SJSA1 (cell line): ENCODE measurements at places on chromosomes 16 and 17. TPM values are rescaled to one million over a fixed set of nuclear protein-coding genes. Genes with fewer than 3 reads are reported as not detected.

- H3K27me3 ChIP-seq, result no peaks in the 10 kb centered on the region
- no peak overlapping the region for H3K4me3 ChIP-seq
- no peaks in the 10 kb centered on the region; the same call in 1 of the 2 replicates for H3K36me3 ChIP-seq
- no peak overlapping the region for H3K27ac ChIP-seq
- no peak for DNase-seq
- no peaks in the 10 kb centered on the region for H3K4me1 ChIP-seq
Measured at GRCh38 chr17:6539871-6540270, 16.5 kb downstream of the PITPNM3 start.

- no peaks in the 10 kb centered on the region for H3K27me3 ChIP-seq
- 0 out of 2 replicates have a peak, but pooled peaks cover 3% of the 10 kb centered on the region for H3K36me3 ChIP-seq
Measured at GRCh38 chr16:27739606-27740357, 189.8 kb downstream of the KATNIP start.

DNA sequence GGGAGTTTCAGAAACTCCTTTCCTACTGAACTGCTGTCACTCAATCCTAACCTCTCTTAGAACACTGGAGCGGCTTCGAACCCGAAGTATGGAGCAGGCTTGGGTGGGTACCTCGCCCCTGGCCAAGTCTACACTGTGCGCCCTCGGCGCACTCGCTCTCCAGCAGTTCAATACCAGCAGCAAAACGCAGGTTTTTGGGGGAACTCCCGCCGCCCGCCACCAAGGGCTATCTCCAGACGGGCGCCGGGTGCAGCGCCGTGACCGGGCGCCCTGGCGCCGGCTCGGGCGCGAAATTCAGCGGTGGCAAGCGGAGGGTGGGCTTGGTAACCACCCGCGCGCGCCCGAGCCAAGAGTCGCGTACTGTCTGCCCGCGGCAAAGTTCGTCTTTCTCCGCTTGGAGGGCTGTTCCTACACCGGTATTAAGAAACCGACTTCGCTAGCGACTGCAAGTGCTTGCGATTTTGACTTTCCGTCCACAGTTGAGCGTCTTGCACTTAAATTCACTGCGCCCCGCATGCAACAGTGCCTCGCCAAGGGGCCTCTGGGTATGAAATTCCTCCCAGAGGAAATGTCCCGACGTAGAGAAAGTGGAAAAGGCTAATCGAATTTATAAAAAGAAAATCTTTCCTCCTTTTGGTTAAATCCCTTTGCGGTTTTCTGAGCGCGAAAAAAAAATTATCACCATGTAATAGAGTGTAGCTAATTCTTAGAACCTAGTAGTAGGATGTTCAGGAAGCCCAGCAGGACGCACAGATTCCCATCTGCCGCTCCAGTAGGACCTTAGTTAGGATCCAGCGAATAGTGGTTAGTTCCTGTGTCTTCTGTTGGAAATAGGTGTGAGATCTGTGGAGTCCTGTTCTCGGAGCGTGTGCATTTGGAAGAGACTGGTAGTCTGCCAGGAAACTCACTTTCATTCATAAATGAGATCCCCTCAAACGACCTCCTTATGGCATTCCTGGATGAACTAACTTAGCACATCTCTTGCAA, 5.0 kb upstream of the SALL1 start:
- H3K27ac ChIP-seq, result peak overlapping the region; percentile 81
- peak; percentile 70 for DNase-seq
- H3K36me3 ChIP-seq, result no peaks in the 10 kb centered on the region
- no peaks in the 10 kb centered on the region for H3K27me3 ChIP-seq
- H3K4me3 ChIP-seq, result peak overlapping the region; percentile 44

SYNGR3 gene
- total RNA-seq, result 1.8 and 7.3 TPM in 2 replicates

DNA sequence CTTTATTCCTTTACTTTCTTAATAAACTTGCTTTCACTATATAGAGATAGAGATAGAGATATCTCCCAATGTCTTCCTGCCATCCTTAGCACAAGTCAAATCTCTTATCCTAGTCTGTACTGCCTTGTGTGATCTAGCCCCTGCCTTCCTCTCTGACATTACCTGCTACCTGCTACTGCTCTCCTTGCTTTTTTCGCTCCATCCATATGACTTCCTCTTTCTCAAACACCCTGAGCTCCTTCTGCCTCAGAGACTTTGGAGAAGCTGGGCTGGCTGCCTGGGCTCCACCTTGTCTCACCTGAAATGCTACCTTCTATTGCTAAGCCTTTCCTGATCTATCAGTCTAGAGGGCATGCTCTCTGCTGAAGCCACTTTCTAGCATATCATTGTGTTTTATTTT, 24.7 kb upstream of the WSB1 start:
- no peak overlapping the region for H3K4me3 ChIP-seq
- H3K27ac ChIP-seq, result no peak overlapping the region
- H3K4me1 ChIP-seq, result no peaks in the 10 kb centered on the region
- no peak for DNase-seq

C1QTNF8 gene
- total RNA-seq, result not detected in 2 replicates

DNA sequence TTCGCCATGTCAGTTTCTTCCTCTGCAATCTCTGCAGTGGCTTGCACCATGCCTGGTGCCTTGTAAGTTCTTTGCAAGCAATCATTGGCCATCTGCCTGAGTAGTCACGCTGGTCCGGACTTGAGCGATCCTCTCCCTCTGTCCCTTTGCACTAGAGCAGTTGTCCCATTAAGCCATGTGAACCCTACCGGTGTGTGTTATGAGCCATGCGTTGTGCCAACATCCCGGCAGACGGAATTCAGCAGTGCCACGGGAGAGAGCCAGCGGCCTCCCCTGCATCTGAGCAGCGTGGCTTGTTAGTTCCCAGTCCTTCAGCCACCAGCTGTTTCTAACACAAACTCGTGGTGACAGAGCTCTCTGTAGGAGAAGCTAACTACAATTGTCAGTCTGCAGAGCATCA, 275.1 kb upstream of the HSBP1 start:
- H3K27me3 ChIP-seq, result no peaks in the 10 kb centered on the region
- H3K36me3 ChIP-seq, result no peaks in the 10 kb centered on the region
- peaks cover 9% of the 10 kb centered on the region for H3K4me1 ChIP-seq
- H3K27ac ChIP-seq, result no peak overlapping the region
- no peak for DNase-seq
- H3K4me3 ChIP-seq, result no peak overlapping the region

GRCh38 chr16:85366031-85366763, 246.9 kb upstream of the GSE1 start:
- peaks cover 69% of the 10 kb centered on the region for H3K4me1 ChIP-seq
- H3K27ac ChIP-seq, result no peak overlapping the region
- H3K36me3 ChIP-seq, result no peaks in the 10 kb centered on the region; the same call in 1 of the 2 replicates
- no peak for DNase-seq
- H3K4me3 ChIP-seq, result no peak overlapping the region

CCL11 gene
- not detected in 2 replicates for total RNA-seq

DNA sequence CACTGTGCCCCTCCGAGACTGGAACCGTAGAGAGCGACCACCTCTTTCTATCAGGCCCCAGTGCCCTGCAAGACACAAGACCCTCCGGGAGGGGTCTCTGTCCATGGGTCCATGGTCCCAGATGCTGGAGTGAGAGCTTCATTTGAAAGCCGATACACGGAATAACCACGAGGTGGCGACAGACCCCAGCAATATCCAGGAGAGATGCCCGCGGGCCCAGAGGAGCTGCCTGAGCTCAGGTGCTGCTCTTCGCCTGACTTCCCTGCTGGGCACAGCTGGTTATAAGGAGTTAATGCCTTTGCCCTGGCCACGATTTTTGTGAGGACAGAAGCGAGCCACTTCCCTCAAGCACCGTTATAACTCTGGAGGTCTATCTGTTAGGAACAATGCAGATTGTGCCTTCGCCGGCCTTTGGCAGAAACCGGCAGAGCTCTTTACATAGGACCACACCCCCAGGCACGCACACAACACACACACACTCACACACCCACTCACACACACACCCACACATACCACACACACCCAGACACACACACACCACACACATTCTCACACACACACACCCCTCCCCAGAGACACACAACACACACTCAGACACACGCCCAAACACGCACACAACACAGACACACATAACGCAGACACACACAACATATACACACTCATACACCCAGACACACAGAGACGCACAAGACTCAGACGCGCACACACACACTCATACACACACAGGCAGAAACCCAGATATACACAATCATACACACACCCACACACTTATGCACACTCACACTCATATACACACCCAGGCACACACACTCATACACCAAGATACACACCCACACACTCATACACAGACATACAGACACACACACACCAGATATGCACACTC, 436.4 kb downstream of the SOX9 start:
- H3K27ac ChIP-seq, result no peak overlapping the region
- no peak overlapping the region for H3K4me3 ChIP-seq
- peak; percentile 78 for DNase-seq
- H3K27me3 ChIP-seq, result no peaks in the 10 kb centered on the region; the same call in 1 of the 2 replicates
- no peaks in the 10 kb centered on the region for H3K4me1 ChIP-seq
- H3K36me3 ChIP-seq, result no peaks in the 10 kb centered on the region

- H3K36me3 ChIP-seq, result peaks cover 16% of the 10 kb centered on the region
- H3K4me1 ChIP-seq, result peaks cover 5% of the 10 kb centered on the region
- no peak overlapping the region for H3K27ac ChIP-seq
- DNase-seq, result no peak
Measured at GRCh38 chr17:65554553-65555223, 6.8 kb downstream of the AXIN2 start.

EFNB3 gene
- total RNA-seq, result not detected in 2 replicates

- DNase-seq, result peak; percentile 62
- H3K36me3 ChIP-seq, result peaks cover 35% of the 10 kb centered on the region
- H3K4me3 ChIP-seq, result no peak overlapping the region
Measured at GRCh38 chr16:84175350-84176081, 11.3 kb downstream of the TAF1C start.

SLC2A4 gene
- total RNA-seq, result 0.32 TPM in 1 of 2 replicates, not detected in the other

CTRB1 gene
- not detected in 2 replicates for total RNA-seq

TMEM88 gene
- not detected in 2 replicates for total RNA-seq

DNA sequence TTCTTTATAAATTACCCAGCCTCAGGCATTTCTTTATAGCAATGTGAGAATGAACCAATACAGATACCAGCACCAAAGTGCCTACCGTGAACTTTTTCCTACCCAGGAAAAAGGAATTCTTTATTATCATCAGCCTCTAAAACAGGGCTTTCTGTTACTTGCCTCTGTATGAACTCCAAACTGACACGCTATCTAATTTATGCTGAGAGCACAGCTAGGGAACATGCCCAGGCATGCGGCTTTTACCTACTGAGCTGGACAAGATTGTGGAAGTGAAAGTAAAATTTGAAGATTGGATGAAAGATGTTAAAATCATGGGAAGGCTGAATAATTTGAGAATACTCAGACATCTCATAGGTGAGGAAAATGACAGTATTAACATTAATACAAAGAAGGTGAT, 24.4 kb upstream of the ADCY9 start:
- H3K4me1 ChIP-seq, result peaks cover 9% of the 10 kb centered on the region
- H3K27ac ChIP-seq, result no peak overlapping the region; the same call in 1 of the 2 replicates
- no peaks in the 10 kb centered on the region for H3K27me3 ChIP-seq

GRCh38 chr17:17179371-17179827, 26.7 kb downstream of the PLD6 start:
- no peaks in the 10 kb centered on the region for H3K27me3 ChIP-seq
- peaks cover 96% of the 10 kb centered on the region for H3K36me3 ChIP-seq
- no peak overlapping the region for H3K4me3 ChIP-seq
- H3K27ac ChIP-seq, result no peak overlapping the region

- no peaks in the 10 kb centered on the region for H3K27me3 ChIP-seq
- H3K27ac ChIP-seq, result no peak overlapping the region
- DNase-seq, result no peak
- no peak overlapping the region for H3K4me3 ChIP-seq
Measured at GRCh38 chr16:56203052-56203451, 11.8 kb downstream of the GNAO1 start.

- peak; percentile 84 for DNase-seq
- no peak overlapping the region for H3K4me3 ChIP-seq
- H3K27ac ChIP-seq, result peak overlapping the region; percentile 88
- peaks cover 43% of the 10 kb centered on the region for H3K36me3 ChIP-seq
- no peaks in the 10 kb centered on the region for H3K27me3 ChIP-seq
Measured at GRCh38 chr16:67240506-67240905, 6.8 kb downstream of the FHOD1 start.

DNA sequence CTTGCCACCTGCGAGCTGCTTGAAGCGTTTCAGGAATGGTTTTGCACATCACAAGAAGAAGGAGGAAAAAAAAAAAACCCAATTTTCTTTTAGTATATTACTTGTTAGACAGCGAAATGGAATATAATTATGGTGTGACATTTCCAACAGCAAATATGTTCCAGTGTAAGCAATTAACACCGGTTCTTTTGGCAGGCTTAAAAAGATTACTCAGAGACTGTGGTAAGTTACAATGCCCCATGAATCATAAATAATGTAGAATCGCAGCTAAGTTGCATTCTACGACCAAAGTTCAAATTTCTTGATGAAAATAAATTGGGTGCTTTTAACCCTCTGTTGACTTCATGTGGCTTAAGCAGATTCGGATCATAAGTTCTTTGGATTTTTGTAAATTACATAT, 245.2 kb downstream of the XYLT1 start:
- no peak for DNase-seq
- H3K4me3 ChIP-seq, result no peak overlapping the region
- H3K36me3 ChIP-seq, result no peaks in the 10 kb centered on the region
- no peaks in the 10 kb centered on the region for H3K4me1 ChIP-seq

GJC1 gene
- 36.4 and 53.4 TPM in 2 replicates for total RNA-seq

DNA sequence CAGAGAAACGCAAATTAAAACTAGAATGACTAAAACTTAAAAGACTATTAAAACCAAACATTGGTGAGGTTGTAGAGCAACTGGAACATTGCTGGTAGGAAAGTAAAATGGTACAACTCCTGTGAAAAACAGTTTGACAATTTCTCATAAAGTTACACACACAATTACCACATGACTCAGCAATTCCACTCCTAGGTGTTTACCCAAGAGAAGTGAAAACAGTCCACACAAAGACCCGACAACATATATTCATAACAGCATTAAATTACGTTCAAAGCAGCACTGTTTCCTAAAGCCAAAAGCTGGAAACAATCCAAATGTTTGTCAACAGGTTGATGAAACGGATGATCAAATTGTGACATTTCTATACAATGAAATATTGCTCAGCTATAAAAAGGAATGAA, 26.5 kb upstream of the ALOX12 start:
- DNase-seq, result no peak
- no peaks in the 10 kb centered on the region for H3K27me3 ChIP-seq
- H3K27ac ChIP-seq, result no peak overlapping the region
- no peak overlapping the region for H3K4me3 ChIP-seq

GRCh38 chr17:5973410-5973809, 96.8 kb upstream of the WSCD1 start:
- H3K27me3 ChIP-seq, result no peaks in the 10 kb centered on the region
- DNase-seq, result no peak
- no peak overlapping the region for H3K4me3 ChIP-seq
- no peaks in the 10 kb centered on the region for H3K36me3 ChIP-seq

DNA sequence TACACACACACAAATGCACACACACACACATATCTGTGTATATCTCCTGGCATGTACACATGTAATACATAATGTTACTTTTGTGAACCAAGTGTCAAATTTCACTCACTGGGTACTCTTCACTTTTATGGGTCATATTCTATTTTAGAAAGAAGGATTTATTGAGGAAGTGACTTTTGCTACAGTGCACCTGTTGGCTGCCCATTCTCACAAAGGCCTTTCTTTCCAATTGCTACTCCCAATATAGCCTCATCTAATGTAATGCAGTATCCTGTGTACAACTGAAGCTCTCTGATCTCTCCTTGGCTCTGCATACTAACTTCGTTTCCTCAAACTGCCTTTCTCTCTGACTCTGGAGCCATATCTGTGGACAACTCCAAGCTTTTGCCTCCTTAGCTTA, 107.5 kb downstream of the ABCA8 start:
- H3K4me3 ChIP-seq, result no peak overlapping the region
- no peaks in the 10 kb centered on the region for H3K27me3 ChIP-seq

GRCh38 chr17:41777574-41778188, 8.8 kb downstream of the JUP start:
- H3K27me3 ChIP-seq, result no peaks in the 10 kb centered on the region
- peak overlapping the region; percentile 59 for H3K27ac ChIP-seq
- peak; percentile 87 for DNase-seq
- H3K36me3 ChIP-seq, result no peaks in the 10 kb centered on the region
- H3K4me3 ChIP-seq, result no peak overlapping the region
- H3K4me1 ChIP-seq, result peaks cover 51% of the 10 kb centered on the region
